ENCODE measurements at places on chromosomes 2 and 18. TPM values are rescaled to one million over a fixed set of nuclear protein-coding genes. Genes with fewer than 3 reads are reported as not detected.

Gene UGT1A10
- total RNA-seq = not detected

Gene REG1B
- total RNA-seq = 3.8 TPM

Gene CCDC138
- total RNA-seq = 3.2 TPM

Gene CYRIA
- total RNA-seq = 24.9 TPM

GRCh38 chr2:37836711-37837110 is 88.4 kb upstream of the RMDN2 start:
- H3K27me3 ChIP-seq = no peaks in the 10 kb centered on the region
- no peaks in the 10 kb centered on the region for H3K36me3 ChIP-seq

Gene FAM237A
- not detected for total RNA-seq

Gene ABCG5
- not detected for total RNA-seq

DNA sequence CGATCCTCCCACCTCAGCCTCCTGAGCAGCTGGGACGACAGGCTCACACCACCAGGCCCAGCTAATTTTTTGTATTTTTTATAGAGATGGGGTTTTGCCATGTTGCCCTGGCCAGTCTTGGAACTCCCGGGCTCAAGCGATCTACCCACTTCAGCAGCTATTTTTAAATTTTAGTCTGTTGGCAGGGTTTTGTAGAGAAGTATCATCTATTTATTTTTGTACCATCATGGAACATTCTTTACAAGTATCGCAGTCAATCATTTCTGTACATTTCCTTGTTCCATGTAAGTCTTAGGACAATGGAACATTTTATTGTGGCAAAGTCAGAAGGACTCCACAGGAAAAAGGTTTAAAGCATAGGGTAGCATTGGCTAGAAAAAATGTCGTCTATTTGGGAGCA is 94.6 kb downstream of the UGGT1 start:
- no peak overlapping the region for H3K4me3 ChIP-seq
- peaks cover 12% of the 10 kb centered on the region for H3K36me3 ChIP-seq
- no peaks in the 10 kb centered on the region for H3K27me3 ChIP-seq
- no peak for DNase-seq
- no peaks in the 10 kb centered on the region for H3K4me1 ChIP-seq

- no peaks in the 10 kb centered on the region for H3K36me3 ChIP-seq
- H3K4me3 ChIP-seq = no peak overlapping the region
- H3K4me1 ChIP-seq = no peaks in the 10 kb centered on the region
- DNase-seq = no peak
Measured at GRCh38 chr2:27177441-27178351, 28.9 kb downstream of the TCF23 start.

DNA sequence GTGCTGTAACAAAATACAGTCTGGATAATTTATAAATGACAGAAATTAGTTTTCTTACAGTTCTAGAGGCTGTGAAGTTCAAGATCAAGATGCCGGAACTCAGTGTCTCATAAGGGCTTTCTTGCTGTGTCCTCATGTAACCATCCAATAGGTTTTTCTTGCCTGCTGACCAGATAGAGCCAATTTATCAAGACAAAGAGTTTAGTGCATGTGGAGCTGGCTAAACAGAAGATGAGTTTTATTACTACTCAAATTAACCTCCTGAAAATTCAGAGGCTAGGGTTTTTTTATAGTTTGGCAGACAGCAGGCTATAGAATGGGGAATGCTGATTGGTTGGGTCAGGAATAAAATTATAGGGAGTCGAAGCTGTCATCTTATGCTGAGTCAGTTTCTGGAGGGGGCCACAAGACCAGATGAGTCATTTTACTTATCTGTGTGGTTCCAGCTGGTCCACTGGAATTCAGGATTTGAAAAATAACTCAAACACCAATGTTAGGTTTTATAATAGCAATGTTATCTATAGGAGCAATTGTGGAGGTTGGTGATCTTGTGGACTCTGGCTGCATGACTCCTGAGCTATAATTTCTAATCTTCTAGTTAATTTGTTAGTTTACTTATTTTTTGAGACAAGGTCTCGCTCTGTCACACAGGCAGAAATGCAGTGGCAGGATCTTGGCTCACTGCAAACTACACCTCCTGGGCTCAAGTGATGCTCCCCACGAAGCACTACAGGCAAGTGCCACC is 3.2 kb upstream of the PDK1 start:
- H3K36me3 ChIP-seq = no peaks in the 10 kb centered on the region
- no peak for DNase-seq
- H3K4me3 ChIP-seq = no peak overlapping the region
- no peak overlapping the region for H3K27ac ChIP-seq
- H3K4me1 ChIP-seq = no peaks in the 10 kb centered on the region

Gene CYP1B1
- 114 TPM for total RNA-seq

GRCh38 chr18:80194874-80195570 is 52.3 kb downstream of the PARD6G start:
- H3K27ac ChIP-seq = no peak overlapping the region
- no peaks in the 10 kb centered on the region for H3K27me3 ChIP-seq
- no peak for DNase-seq
- H3K4me1 ChIP-seq = no peaks in the 10 kb centered on the region
- H3K36me3 ChIP-seq = no peaks in the 10 kb centered on the region

Gene ZDBF2
- total RNA-seq = 15.1 TPM

DNA sequence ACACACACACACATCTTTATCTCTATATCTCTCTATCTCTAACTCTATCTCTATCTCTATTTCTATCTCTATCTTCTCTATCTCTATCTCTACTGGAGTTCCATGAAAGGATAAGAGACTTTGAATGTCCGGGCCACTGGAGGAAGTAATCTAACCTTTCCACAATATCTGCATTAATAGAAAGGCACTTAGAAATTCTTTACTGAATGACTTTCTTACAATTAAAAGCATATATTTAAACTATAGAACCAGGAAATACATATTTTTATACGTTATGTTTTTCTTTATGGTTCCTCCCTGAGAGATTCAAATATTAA is 234.9 kb downstream of the TRIB2 start:
- H3K4me1 ChIP-seq = no peaks in the 10 kb centered on the region
- no peaks in the 10 kb centered on the region for H3K36me3 ChIP-seq
- no peaks in the 10 kb centered on the region for H3K27me3 ChIP-seq
- no peak overlapping the region for H3K27ac ChIP-seq

Gene IL1F10
- not detected for total RNA-seq

Gene SP5
- 3.2 TPM for total RNA-seq

DNA sequence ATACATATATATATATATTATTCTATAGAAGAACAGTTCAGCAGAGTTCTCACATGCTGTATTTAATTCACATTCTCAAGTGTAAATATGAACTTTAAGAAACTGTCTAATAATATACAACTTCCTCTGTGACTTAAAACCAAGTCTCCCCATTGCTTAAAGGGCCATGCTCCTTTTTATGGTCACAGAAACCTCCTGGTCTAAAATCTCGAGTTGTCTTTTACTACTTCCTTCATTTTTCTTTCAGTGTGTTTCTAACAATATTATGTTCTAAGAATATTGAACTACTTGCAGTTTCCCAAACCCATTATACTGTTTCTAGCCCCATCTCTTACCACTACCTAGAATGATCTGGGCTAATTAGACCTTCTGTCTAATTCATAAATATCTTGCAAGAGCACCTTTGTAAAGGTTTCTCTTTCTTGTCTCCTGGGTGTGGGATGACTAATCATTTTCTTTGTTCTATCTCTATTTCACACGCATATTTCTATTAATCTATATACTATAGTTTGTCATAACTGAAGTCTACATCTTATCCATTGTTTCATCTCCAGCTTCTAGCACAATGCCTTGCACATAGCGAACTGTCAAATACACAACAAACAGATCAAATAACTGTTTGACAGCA is 48.8 kb downstream of the ERBB4 start:
- H3K27ac ChIP-seq = no peak overlapping the region
- no peak overlapping the region for H3K4me3 ChIP-seq
- no peak for DNase-seq

- no peak overlapping the region for H3K27ac ChIP-seq
- no peak for DNase-seq
- H3K27me3 ChIP-seq = peaks cover 1% of the 10 kb centered on the region
- H3K4me1 ChIP-seq = no peaks in the 10 kb centered on the region
- H3K4me3 ChIP-seq = no peak overlapping the region
Measured at GRCh38 chr2:86393521-86394491, 47.4 kb upstream of the KDM3A start.

Gene MARCHF4
- total RNA-seq = not detected

Measured in aorta (tissue), 5 donors.